ENCODE measurements at places on chromosomes 3 and 15.

GRCh38 chr3:178805741-178806140 lies 265.9 kb downstream of the ZMAT3 start:
- DNase-seq = no peak

GRCh38 chr3:48208076-48208475 lies 15.2 kb upstream of the CAMP start:
- DNase-seq = no peak

- peak; percentile 42 for DNase-seq
Observed at GRCh38 chr3:106518516-106518915, 649.7 kb upstream of the CBLB start.

- no peak for DNase-seq
Observed at GRCh38 chr3:49619649-49620048, 54.5 kb upstream of the APEH start.

DNA sequence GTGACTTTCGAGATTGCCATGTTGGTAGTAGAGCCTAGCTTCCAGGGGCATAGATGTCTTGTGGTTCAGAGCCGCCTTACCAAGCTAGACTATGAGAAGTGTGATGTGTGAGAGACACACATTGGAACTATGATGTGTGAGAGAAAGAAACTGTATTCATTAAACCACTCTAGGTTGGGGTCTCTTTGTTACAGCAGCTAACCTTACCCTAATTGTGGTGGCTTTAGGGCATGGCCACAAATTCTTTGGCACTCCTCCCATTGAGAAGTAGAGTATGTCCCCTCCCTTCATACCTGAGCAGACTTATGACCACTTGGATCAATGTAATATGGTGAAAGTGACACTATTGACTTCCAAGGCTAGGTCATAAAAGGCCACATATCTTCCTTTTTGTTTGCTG lies 35.3 kb upstream of the CDV3 start:
- no peak for DNase-seq

- DNase-seq = peak; percentile 90
Observed at GRCh38 chr15:96330064-96330449, 443 bp upstream of the NR2F2 start.

GRCh38 chr3:168806871-168807270 lies 711.1 kb upstream of the GOLIM4 start:
- DNase-seq = no peak
